AG10803 (cell line): ENCODE measurements at places on chromosomes 12 and 14.

GRCh38 chr12:71266606-71267005 lies 108.8 kb upstream of the TSPAN8 start:
- DNase-seq: no peak

DNA sequence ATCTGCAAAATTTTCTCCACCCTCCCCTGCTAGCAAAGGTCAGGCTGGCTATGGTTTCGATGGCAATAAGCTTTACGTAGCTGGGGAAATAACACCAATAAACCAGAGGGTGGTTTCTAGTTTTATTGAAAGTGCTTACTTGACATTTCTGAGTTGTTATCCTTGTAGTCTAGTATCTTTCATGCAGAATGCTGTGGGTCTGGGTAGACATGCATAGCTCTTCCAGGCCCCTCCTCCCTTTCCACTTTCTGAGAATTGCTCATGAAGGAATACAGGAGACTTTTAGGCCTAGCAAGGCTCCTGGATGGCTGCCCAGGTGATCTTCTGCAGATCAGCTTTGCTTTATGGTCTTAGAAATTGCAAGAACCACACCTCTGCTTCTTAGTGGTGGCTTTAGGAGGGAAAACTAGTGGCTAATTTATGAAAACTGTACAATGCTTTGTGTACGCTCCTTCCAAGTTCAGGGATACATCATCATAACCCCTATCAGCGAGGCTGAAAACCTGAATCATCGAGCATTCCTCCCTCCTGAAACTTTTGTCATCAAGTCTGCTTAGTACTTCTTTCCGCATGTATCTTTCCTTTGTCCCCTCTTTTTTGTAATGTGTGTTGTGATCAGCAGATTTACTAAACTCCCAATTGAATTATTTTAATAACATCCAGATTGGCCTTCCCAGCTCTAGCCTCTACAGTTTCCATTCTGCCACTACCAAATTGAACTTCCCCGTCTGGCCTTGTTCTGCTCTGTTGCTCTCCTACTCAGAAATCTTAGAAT lies 473.0 kb downstream of the RAD51B start:
- DNase-seq: no peak

GRCh38 chr12:56160193-56160763 lies 2.1 kb downstream of the MYL6 start:
- DNase-seq: no peak

DNA sequence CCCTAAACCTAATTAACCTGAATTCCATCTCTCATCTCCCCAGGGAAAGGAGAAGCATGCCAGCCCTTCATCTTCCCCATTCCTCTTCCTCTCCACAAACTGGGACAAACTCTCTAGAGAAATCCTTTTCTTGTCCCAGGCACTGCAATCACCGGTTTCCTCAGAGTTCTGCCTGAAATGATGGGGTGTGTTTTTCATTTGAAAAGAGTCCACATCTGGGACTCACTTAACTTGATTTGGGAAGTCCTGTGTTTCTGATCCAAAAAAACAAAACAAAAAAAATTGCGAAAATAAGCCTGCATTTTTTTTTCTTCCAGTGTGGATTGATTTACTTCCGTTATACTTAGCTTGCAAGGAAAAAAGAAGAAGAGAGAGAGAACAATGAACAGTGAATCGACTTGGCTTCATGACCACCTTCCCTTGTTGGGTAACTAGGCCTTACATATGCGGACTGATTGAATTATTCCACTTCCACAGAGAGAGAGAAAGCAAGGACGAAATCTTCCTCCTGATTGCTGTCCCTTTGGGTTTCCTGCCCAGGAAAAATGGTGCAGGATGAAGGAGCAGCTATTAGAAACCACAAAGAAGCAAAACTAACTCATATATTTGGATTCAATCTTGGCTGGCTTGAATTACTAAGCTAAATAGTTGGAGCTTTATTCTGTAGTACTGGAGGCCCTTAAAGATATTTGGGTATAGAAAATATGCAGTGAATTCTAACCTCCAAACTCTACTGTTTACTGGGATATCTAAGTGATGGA lies 506.2 kb upstream of the TBX3 start:
- peak; percentile 86 for DNase-seq

DNA sequence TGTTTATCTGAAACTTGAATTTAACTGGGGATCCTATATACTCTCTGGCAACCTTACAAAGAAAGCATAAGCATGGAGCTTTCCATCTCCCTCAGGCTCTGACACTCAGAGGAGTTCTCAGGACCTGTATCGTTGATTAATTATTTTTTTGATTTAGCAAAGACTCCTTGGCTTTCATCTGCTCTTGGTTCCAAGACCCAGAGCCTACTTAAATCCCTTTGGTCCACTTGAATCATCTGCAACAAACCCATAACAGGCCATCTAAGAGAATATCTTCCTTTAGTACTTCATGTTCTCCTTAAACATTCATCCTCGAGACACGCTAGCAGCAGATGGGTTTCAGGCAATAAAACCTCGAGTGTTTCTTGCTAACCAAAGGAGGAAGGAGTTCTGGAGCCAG lies 85.4 kb downstream of the ZFP36L1 start:
- no peak for DNase-seq

- DNase-seq: no peak
These were observed 198.6 kb upstream of the NOS1 start for GRCh38 chr12:117559978-117560377.
